ENCODE measurements at places on chromosomes 2 and 18.

DNA sequence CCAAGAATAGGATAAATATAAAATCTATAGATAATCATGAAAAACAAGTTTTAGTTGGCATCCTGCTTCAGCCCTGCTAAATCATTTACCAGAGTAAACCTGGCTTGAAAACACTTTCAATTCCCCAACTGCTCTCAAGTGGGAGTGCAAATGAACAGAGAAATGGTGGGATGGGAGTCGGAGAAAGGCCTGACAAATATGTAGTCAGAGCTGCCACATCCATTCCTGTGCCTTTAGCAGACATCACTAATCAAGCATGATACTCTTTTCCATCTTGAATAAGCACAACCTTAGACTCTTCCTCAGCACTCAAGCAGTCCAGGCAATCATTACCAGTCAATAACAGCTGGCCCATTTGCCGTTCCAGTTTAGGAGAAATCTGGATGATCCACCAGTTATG is 101.3 kb downstream of the ANKRD44 start:
- no peak for DNase-seq

DNA sequence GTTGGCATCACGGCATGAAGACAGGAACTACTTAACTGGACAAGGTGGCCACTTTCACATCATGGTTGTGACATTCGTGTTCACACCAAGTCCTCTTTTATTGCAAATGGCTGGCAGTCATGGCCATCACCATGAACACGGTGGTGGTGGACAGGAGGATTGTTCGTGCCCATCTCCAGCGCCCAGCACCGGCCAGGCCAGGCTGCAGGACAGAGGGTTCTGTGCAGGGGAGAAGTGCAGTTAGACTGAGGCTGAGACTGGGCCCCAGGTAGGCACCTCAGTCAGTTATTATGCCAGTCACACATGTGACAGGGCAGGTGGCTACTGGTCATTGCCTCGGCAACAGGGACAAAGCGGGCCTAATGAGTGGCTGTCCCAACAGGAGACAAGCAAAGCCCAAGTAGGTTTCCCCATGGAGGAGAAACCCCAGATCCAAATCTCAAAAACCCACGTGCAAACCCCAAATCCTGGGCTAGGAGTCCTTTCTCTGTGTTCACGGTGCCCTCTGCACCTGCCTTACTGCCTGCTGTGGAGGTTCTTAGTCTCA is 468.1 kb upstream of the MYT1L start:
- DNase-seq: no peak

DNA sequence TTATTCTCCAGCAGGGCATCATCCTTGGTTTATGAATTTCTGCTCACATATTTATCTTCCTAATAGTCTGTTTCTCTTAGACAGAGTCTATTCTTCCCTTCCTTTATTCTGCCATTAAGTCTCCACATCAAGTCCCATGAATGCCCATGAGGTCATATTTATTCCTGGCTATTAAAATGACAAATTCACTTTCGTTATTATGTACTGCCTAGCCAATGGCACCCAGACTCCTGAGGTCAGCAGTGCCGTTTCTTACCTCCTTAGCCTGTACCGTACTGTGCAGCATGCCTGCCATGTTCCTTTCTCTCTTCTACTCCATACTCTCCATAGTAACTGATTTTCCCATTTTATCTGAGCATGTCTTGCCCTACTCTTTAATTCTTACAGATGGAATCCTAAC is 82.3 kb upstream of the SPTBN1 start:
- no peak for DNase-seq

GRCh38 chr2:128727404-128727803 is 408.7 kb upstream of the HS6ST1 start:
- DNase-seq: no peak

- no peak for DNase-seq
Measured at GRCh38 chr18:28916456-28916855, 739.5 kb upstream of the CDH2 start.

GRCh38 chr2:73103018-73103542 is 9.7 kb downstream of the RAB11FIP5 start:
- DNase-seq: no peak

- no peak for DNase-seq
Measured at GRCh38 chr18:41969881-41970280, 14.8 kb downstream of the PIK3C3 start.

GRCh38 chr2:172049567-172050120 is 35.7 kb upstream of the DLX1 start:
- DNase-seq: no peak

DNA sequence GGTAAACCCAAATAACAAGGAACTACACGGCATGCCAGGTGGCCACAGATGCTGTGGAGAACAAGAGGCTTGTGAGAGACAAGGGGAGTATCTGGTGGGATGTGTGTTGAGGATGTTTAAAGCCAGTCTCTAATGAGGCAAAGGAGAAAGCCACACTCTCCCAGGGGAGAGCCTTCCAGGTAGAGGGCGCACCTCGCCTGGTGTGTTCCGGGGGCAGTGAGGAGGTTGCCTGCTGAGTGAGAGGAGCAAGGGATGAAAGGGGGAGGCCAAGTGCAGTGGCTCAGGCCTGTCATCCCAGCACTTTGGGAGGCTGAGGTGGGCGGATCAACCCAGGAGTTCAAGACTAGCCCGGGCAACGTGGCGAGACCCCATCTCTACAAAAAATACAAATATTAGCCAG is 16.2 kb downstream of the SAG start:
- DNase-seq: no peak

DNA sequence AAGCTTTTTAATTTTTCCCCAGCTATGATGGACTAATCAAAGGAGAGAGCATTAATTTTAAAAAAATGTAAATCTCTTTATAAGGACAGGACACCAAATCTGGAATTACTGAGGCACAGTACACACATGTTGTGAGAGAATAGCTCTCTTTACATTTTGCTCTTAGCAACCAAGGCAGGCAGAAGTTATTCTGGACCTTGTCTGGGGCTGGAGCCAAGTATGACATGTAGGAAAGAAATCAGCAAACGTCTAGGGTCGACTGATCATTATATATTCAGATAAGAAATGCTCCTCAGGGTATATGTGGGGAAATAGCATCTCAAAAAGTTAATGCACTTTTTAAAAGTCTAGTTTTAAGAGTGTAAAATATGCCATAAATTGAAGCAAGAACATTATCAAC is 1330.0 kb upstream of the CELF4 start:
- DNase-seq: no peak

DNA sequence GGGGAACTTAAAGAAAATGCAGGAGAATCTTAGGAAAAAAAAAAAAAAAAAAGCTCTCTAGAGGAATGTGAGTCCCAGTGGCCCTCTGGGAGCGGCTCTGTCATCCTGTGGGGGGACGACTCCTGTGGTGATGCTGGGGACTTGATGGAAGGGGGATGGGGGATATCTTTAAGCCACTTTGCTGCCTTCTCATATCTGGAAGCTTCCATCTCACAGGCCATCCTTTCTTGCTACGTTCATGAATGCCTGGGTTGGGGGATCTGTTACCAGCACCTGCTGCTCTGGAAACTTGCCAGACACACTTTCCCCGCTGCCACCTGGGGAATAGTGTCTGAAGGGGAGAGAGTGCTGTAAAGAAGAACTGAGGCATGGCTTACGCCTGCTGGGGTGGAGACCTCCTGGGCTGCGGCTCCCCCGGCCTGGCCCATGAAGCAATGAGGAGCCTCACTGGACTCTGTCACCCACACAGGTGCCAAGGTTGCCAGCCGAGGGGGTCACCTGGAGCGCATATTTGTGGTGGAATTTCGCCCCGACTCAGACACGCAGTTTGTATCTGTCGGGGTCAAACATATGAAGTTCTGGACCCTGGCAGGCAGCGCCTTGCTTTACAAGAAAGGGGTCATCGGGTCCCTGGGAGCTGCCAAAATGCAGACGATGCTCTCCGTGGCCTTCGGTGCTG is 92.8 kb downstream of the RTN4 start:
- no peak for DNase-seq

DNA sequence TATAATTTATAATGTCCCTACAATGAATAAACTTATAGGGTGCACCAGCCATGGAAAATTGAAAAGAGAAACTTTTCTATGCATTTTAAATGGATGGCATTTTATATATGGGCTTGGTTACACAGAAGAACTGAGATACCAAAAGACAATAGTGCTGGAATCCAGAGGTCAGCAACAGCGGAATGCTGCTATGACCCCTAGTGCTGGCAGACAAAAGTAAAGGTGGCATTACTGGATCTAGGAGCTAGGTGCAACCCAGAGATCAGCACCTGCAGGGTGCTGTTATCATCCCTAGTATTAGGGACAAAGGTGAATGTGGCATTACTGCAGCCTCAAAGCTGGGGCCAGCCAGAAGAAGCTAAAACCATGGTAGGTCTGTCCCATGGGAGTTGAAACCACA is 392.7 kb upstream of the ST6GAL2 start:
- DNase-seq: no peak

DNA sequence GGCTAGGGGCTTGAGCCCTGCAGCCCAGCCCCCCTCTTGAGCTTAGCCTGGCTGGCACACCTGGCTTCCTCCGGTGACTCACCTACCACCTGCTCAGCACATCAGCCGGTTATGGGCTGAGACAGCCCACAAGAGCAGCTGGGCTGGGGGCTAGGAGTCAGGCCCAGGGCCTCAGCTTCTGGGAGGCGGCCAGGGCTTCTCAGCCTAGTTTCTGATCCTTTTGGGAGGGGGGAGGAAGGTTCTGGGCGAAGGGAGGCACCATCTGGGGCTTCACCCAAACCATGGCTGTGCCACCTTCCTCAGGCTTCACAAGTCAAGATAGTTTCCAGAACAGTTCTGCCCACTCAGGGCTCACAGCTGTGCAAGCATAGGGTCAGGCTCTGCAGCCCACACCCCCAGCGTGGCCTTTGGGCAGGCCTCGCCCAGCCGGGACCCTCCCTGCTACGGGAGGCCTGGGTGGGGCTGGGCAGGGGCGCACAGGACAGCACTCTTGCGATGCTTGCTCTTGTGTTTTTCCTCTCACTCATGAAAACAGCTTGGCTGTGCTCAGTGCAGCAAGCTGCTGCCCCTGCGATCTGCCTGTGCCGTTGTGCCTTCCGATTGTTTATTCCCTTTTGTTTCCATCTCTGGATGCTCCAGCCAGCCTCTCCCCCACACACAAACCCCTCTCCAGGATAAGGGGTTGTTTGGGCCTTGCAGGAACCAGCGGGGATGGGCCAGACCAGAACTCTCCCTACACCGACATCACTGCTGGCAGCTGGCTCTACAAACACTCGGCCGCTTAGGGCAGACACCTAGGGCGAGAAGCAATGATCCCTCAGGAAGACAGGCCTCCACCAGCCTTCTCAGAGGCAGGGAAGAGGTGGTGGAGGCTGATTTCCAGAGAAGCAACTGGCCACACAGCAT is 26.1 kb upstream of the SEMA4C start:
- no peak for DNase-seq

- DNase-seq: no peak
Measured at GRCh38 chr2:156635646-156636045, 199.5 kb downstream of the GPD2 start.

DNA sequence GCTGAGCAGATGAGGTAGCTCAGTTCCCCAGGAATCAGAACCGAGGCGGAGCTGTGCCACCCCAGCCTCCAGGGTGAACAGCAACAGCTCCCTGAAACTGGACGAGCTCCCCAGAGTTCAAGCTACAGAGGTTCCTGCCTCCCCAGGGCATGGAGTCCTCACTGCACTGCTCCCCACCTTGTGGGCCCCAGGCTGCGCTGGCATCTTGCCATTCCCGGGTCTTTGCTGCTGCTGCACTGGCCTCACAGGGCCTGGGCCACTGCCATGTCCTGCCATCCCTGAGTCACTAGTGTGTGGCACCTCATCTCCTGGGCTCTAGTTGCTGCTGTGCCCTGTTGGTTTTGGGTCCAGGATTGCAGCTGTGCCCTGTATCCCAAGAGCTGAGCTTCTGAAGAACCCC is 166.9 kb downstream of the SNTG2 start:
- DNase-seq: no peak

DNA sequence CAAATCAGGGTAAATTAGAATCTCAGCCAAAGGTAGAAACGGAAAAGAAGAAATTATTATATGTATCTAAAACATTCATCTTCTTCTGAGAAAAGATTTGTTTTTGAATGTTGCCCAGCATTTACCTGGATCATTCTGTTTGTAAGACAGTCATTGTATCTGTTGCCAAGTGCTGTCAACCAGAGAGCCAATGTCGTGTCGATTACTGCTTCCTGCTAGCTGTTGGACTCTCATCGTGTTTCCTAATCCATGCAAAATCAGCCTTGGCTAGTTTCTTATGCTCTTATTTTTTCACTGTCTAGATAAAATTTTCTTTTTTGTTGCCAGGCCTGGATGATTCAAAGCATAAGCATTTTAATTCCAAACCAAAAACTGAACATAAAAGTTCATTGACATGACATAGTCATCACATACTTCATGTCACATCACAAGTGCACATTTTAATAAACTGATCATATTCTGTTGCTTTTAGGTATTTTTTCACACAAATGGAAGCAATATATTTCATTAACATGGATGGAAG is 202.3 kb downstream of the KCNH7 start:
- no peak for DNase-seq

All from CD14-positive monocyte (primary cell).